Activated T-helper 17 cell treated with anti-CD3 and anti-CD28 coated beads, Interleukin-2, amount 50 U/mL, for 72 hours (primary cell): ENCODE measurements at places on chromosomes 13 and 19.

- ATAC-seq = peak; percentile 83
Measured at GRCh38 chr13:108463340-108463739, 166.1 kb upstream of the MYO16 start.

GRCh38 chr19:3516675-3517207 is 10.6 kb downstream of the FZR1 start:
- ATAC-seq = peak; percentile 73

GRCh38 chr19:40688987-40689338 is 1.5 kb downstream of the NUMBL start:
- ATAC-seq = no peak

DNA sequence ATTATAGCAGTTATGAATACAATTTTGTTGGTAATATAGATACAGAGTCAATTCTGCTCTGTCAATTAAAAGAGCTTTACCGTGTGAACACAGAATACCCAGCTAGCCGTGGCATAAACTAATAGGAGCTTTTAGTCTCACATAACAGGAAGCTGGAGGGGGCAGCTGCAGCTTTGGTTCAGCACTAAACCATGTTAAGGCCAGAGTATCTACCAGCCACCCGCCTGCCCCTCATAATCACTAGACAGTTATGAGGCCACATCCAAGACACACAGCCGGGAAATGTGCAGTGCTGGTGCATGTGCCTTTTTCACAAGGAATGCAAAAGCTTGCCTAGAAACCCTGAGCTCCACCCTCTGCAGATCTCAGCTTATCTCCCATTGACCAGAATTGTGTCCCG is 62.3 kb downstream of the SGCG start:
- no peak for ATAC-seq

DNA sequence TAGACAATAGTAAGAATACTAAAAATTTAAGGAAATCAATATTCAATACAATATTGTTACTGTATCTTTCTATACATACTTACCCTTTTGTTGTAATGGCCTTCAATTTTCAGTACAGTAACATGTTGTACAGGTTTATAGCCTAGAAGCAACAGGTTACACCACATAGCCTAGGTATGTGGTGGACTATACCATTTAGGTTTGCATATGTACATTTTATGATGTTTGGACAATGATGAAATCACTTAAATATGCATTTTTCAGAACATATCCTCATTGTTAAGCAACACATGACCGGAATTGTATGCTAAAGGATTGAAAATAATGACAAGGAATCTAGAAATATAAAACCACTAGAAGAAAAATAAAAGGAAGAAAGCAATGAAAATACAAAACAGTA is 611.4 kb downstream of the DACH1 start:
- no peak for ATAC-seq

- no peak for ATAC-seq
Measured at GRCh38 chr13:27395007-27395510, 29.4 kb upstream of the GTF3A start.

GRCh38 chr13:53050151-53050550 is 21.5 kb downstream of the OLFM4 start:
- ATAC-seq = no peak

DNA sequence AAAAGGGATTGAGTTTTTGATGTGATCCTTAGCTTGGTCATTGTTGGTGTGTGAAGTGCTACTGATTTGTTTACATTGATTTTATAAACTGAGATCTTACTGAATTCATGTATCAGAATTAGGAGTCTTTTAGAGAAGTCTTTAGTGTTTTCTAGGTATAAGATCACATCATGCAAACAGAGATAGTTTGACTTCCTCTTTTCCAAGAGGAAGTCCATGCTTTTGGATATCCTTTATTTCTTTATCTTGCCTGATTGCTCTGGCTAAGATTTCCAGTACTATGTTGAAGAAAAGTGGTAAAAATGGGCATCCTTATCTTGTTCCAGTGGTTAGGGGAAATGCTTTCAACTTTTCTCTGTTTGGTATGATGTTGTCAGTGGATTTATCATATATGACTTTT is 561.2 kb upstream of the SLITRK1 start:
- no peak for ATAC-seq

DNA sequence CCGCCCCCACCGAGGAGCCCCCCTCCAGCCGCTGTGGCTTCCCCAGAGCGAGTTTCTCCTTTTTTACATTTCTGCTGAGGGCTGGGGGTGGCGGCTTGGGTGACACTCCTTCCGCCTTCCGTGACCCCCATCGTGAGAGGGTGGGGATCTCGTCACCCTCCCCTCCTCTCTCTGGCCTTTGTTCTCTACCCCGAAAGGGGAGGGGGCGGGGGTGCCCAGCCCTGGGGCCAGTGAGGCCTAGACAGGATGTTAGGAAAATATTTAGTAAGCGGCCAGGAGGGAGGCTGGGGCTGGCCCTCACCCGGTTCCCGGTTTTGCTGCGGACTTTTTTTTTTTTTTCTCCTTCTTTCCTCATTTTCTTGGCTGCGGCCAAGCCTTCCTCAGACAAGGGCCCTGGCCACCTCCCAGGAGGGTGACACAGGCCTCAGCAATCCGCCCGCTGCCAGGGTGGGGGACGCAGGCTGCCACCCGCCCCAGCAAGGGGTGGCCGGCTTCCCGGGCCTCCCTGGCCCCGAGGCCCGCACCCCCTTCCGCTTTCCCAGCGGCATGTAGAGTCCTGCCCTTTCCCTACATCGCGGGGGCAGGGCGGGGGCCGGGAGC is 3.9 kb downstream of the MIDN start:
- ATAC-seq = peak; percentile 14

GRCh38 chr19:35318679-35319448 is 10.1 kb upstream of the CD22 start:
- peak; percentile 71 for ATAC-seq

DNA sequence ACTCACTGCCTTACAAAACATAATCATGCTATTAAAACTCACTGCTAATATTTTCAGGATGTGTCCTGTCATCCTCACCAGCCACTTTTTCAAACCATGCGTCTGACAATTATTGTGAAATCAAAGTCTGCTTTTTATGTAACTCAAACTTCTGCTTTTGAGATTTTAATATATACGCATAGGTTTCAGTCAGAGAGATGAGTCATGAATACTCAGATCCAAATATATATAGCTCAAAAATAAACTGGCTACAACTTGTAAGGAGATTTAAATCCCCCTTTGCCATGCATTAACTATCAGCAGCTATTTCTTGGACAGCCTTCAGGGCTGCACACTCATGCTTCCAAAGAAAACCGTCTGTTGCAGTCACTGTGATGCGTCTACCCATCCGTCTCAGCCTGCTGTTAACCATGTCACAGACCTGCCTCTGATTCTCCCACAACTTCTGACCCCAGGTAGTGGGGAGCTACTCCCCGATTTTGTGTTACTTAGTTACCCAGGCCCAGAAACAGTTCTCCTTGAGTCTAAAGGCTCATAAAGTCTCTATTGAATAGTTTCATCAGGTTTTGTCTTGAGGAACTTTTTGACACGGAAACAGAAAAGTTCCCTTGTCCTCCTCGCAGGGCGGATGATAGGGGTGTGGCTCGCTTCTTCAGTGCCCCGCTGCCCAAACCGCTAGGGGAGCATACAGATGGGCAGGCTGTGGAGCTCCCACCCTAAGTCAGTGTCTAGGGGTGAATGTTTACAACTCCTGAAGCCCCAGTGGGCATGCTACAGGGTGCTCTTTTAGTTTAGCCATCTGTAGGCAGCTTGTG is 33.8 kb upstream of the SGCG start:
- ATAC-seq = no peak

DNA sequence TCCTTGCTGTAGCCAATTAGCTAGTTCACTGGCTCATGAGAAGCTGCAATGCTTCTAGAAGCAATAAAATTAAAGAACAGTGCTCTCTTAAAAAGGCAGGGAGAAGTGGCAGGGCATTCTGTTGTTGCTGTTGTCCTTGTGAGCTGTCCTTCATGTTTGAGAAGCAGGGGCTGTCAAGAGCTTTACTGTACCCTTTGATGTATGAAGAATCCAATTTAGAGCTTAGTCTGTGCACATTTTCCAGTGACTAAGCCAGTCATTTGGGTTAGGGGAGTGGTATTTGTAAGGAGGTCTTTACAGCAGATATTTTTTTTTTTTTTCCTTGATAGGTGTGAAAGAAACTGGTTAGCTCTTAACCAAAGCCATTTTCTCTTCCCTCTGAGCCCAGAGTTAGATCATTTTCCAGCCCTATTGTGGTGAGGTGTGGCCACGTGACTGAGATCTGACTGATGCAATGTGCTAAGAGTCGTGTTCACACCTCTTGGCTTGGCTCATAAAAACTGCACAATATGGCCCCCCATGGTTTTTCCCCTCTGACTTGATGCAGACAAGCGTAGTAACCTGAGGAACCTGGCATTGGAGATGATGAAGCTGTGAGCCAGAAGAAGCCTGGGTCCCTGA is 309.6 kb upstream of the TMTC4 start:
- peak; percentile 24 for ATAC-seq

- ATAC-seq = no peak
Measured at GRCh38 chr19:13298565-13299481, 148.6 kb downstream of the IER2 start.

- no peak for ATAC-seq
Measured at GRCh38 chr13:110005563-110005962, 219.2 kb upstream of the IRS2 start.

GRCh38 chr13:50914176-50914700 is 4.6 kb downstream of the RNASEH2B start:
- no peak for ATAC-seq

GRCh38 chr13:97976610-97977521 is 23.4 kb downstream of the IPO5 start:
- peak; percentile 49 for ATAC-seq

- ATAC-seq = no peak
Measured at GRCh38 chr13:33865945-33866344, 48.0 kb downstream of the RFC3 start.

DNA sequence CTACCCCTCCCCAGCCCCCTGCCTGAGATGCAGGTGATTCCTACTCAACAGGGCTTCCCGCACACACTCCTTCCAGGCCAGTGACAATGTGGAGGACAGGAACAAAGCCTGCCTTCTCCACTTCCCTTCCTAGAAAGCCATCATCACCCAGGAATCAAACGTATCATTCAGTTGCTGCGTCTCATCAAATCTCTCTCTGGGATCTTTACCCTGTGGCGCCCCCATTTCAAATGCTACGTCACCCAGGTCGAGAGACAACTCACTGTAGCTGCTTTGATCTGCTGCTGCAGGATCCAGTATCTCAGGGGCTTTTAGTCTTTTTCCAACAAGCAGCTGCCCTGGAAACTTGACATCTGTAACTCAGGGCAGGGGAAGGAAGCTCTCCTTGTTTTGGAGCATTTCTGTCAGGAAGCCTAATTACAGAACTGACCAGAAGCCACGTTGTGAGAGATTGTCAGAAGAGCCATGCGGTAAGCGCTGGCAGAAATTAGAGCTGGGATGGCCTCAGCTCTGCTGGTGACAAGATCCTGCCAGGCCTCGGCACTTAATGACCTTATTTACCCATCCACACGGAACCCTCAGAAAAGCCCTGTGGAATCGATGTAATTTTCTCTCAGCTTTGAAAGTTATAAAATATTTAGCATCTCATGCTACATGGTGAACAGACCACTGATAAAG is 140.5 kb downstream of the STK24 start:
- no peak for ATAC-seq

GRCh38 chr19:30118221-30118620 is 176.2 kb downstream of the URI1 start:
- ATAC-seq = no peak

GRCh38 chr13:82116422-82116989 is 1765.8 kb downstream of the SLITRK1 start:
- ATAC-seq = no peak

DNA sequence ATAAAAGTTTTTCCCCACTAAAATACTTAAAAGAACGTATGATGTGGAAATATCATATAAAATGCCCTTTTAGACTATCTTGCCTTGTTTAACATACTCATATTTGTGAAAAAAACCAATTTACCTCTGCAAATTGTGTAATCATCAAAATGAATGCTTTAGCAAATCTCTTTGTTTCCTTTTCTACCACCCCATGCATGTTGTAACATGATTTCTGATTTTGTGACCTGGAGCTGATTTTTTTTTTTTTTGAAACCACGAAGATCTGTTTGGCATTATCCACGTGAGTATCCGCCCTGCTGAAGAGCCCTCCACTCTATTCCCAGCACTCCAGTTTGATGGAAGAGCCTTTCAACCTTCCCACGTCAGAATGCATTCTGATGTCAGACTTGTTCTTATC is 245.8 kb upstream of the NBEA start:
- no peak for ATAC-seq
